ENCODE measurements at places on chromosomes 1 and 21.
A peak's percentile ranks its signal among the peaks of the same experiment; 100 is the strongest.

DNA sequence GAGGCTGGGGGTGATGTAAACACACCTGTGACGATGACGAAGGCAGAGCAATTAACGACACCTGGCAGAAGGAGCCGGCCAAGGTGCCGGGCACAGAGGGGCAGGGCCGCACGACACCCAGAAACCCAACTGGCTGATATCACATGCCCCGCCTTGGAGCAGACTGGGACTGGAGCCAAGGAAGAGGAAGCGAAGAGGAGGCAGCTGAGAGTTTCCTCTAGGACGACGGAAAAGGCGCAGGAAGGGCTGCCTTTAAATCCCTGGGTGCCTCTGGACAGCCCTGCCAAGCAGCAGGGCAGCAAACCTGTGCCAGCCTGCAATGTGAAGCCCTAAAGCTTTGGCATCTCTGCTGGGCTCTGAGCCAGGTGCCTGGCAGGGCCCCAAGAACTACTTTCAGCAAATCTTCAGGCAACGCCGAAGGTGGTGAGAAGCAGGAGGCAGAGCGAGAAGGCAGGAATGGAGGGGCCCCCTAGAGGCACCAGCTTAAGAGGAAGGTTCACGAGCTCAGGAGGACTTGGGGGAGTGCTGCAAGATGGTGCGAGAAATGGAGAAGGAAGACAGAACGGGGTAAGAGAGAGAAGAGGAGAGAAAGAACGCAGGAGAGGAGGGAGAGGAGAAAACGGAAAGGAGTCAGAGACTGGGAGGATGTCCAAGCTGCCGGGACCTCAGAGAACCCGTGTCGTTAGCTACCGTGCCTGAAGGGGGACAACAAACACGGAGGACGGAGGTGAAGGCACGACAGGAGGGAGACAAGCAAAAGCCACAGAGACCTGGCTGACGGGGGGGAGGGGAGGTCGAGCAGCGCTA, 25.3 kb upstream of the PEF1 start:
- peak; percentile 40 for DNase-seq

DNA sequence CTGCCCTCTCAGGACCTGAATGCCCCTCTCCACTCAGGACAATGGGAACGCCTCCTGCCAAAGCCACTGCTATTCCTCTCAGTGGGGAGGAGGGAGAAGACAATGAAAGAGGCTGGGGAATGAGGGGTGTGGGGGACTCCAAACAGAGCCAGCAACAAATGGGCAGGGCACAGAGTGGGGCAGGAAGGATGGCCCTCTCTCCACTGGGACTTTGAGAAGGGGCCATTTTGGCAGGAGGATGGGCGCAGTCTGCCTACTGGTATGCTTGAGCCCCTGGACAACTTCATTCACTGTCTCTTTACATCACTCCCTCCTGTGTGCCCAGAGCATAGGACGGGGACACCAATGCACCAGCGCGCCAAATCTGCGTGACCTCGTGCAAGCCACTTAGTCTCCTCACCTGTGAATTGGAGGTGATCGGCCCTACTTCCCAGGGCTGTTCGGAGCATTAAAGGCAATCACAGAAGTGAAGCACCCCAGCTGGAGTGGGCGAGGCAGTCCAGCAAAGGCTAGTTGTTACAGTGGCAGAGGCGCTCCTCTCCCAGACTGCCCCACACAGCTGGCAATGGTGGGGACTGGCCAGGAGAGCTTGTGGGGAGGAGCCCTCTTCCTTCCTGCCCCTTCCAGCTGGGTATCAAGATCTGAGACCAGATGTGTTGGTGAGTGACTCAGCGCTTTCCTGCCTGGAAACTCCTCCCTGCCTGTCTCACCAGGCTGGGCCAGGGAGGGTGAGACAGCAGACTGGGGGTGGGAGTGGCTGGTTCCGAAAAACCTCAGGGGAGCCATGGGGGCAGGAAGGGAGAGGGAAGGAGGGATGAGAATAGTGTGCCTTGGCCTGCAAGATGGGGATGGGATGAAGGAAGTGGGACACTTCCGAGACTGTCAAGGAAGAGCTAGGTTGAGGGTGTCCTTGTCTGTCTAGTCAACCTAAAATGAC, 22.4 kb upstream of the SYNC start:
- peak; percentile 95 for DNase-seq

DNA sequence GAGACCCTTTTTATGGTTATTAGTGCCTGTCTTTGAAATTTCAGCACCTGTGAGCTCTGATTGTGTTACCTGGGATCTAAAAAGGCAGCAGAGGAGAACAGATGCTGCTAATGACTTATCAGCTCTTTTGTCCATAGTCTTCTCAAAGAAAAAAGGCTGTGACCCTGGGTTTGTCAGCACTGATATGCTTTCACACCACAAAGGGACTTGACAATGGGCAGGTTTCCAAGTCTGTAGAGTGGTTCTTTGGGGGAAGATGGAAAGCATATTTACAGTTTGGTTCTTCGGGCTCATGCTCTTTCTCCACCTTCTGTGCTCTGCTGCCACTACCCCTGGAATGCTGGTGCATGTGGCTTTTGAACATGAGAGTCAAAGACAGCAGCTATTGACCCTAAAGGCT, 32.0 kb downstream of the DNAJC6 start:
- DNase-seq: no peak

- peak; percentile 89 for DNase-seq
These were observed 129.3 kb upstream of the GORAB start for GRCh38 chr1:170402476-170403311.

DNA sequence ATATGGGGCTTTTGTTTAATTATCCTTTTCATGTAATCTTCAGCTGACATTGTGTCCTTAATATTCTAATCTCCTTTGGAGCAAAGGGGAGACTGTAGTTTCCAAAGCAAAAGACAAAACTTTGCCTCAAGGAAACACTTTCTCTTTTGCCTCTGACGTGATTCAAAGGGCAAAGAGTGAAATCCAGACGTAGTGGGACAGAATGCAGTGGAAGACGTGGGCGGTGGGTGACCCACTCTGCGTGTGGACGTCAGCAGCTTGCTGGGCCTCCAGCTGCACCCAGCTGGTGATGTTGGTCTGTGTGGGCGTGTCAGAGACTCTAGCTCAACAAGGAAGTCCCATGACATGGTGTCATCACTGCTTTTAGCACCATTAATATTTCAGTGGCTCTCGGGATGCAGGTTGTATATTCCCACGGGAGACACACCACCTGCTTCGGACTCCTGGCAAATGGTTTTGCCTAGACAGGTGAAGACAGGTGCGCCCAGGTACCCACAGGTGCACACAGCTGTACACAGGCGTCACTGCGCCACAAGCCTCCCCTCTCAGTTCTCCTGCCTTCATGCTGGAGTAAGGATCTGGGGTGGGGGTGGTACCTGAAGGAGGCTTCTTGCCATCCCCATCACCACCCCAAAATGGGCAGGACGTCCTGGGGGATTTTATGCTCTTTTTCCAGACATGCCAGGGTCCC, 292.1 kb upstream of the VAMP3 start:
- peak; percentile 93 for DNase-seq

DNA sequence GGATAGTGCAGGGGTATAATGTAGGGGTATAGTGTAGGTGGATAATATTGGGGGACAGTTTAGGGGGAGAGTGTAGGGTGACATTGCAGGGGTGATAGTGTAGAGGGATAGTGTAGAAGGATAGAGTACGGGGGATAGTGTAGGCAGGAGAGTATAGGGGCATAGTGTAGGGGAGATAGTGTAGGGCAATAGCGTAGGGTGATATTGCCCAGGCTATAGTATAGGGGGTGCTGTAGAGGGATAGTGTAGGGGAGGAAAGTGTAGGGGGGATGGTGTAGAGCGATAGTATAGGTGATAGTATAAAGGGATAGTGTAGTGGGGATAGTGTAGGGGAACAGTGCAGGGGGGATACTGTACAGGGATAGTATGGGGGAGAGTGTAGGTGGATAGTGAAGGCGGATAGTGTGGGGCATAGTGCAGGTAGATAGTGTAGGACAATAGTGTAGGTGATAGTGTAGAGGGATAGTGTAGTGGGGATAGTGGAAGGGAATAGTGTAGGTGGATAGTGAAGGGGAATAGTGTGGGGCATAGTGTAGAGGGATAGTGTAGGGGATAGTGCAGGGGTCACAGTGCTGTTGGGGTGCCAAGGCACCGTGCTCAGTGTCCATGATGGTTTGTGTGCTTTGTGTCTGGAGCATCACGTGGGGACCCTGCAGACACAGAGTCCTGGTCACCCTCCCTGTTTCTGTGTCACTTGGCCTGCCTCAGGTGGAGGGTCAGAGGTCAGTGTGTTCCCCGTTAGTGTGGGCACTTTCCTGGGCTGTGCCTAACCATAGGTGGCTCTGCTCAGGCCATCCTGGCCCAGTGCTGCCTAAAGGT, 10.5 kb upstream of the ARF1 start:
- DNase-seq: no peak

GRCh38 chr1:17188217-17188616, 16.7 kb upstream of the PADI1 start:
- DNase-seq: no peak

DNA sequence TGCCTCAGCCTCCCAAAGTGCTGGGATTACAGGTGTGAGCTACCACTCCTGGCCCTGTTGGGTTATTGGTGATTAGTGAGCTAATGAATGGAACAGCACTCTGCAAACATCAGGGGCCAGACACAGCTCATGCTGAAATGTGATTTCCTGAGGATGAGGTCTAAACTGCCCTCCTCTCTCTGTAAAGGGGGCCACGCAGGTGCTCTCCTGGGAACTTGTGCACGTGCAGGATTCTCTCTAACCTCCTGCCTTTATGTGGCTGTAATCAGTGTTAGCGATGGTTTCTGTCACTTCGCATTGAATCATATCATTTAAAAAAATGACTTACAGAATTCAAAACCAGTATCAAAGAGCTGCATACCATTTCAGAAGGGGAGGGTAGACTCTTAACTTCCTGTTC, 3.6 kb downstream of the GPR157 start:
- DNase-seq: no peak

DNA sequence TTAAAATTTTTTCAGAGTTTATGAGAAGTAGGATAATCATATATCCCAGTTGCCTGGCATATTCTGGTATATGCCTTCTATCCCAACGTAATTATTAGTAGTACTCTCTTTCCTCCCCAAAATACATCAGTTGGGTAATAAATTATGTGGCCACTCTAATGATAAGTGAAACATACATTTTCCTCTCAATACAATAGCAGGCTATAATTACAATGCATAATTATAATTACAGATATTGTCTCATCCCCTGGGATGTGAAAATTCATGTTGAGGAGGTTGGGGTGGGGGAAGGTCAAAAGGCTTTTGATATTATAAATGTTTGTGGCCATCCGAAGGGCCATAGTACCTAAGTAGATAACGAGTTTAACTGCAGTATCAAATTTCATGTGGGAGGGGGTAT, 277.1 kb downstream of the ST6GALNAC3 start:
- DNase-seq: no peak

DNA sequence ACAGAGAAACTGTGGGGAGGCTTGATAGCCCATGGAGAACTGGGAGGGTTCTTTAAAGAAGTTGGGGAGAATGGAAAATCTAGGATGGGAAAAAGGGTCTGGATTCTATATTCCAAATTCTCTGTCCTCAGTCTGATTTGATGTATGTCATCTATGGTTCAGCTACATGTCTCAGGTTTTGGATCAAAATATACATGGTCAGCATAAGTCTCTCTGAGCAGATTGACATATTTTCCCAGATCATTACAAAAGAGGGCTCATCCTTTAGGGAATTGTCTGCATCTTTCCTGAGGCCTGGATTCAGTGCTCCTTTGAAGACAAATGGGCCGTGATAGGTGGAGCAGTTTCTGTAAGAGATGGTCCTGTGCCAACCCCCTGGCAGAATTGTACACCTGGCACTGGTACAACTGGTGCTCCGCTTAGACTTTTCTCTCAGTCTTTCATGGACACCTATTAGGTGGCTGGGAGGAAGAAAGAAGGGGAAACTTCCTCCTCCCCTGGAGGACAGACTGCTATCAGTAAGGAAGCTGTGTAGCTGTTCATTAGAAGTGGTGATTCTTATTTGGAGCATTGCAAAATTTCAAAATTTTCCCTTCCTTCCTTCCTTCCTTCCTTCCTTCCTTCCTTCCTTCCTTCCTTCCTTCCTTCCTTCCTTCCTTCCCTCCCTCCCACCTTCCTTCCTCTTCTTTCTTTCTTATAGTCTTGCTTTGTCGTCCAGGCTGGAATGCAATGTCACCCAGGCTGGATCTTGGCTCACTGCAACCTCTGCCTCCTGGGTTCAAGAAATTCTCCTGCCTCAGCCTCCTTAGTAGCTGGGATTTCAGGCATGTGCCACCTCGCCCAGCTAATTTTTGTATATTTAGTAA, 26.1 kb upstream of the RGL1 start:
- no peak for DNase-seq

DNA sequence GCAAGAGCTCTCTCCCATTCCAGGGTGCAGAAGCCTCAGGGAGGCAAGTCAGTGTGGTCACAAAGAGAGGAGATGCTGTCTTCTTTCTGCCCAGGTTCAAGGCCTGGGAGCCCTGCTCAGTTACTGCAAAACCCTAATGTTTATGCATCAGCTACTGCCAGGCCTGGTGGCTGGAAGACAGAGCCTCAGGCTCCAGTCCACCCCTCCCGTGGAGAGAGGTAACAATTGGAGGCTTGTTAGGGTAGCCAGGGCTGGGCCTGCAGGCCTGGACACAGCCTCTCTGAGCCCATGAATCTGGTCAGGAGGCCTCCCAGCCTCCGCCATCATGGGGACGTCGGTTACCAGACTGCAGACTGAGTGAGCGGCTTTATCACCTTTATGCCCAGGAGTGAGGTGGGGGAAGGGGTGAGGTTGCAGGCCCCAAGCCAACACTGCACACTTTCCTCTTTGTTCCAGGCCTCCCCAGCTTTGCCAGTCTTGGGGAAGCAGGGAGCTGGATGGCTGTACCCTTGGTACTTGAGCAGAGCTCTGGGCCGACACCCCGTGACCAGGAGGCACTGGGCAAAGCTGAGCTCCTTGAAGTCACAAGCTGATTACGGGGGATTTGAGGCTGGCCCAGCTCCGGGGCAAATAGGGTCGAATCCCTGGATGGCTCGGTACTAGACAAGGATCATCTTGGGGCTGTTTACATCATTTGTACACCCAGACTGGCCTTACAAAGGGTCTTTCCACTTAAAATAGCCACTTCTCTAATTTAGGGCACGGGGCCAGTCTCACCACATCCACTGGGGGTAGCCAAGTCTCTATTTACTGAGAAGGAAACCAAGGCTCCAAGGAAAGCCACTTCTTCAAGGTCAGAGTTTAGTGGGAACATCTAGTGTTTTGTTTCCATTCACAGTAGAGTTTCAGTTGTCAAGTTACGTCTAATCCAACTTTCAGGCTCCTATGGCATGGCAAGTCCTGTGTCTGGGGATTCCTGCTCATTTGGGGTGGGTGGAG, 5.2 kb downstream of the SLC2A1 start:
- no peak for DNase-seq

GRCh38 chr1:155139895-155140629, at the start of gene DPM3:
Gene DPM3 (minus strand): TSS chr1:155140531. CDS start chr1:155140240, 291 bp downstream.
- peak; percentile 74 for DNase-seq

GRCh38 chr1:39026866-39027507, 837 bp downstream of the NDUFS5 start:
- DNase-seq: no peak

GRCh38 chr1:170692866-170693575, 29.1 kb downstream of the PRRX1 start:
- DNase-seq: peak; percentile 87

DNA sequence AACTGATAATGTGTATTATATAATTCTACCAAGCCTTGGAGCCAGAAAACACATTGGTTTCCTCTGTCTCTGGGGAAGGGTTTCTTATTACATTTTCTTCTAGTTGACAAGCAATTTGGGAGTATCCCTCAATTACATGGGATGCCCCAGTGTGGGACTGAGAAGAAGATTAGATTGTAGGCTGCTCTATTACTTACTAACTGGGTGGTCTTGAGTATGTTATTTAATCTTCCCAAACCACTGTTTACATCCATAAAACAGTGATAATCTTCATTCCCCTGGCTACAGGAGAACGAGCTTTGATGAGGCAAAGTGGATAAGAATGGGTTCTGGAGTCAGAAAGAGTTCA, 105.8 kb downstream of the TSEN15 start:
- DNase-seq: no peak

Measured in fibroblast of mammary gland (primary cell).